ENCODE measurements at places on chromosomes 7 and 10.

GRCh38 chr7:86453454-86453853 is 190.3 kb upstream of the GRM3 start:
- DNase-seq: no peak

DNA sequence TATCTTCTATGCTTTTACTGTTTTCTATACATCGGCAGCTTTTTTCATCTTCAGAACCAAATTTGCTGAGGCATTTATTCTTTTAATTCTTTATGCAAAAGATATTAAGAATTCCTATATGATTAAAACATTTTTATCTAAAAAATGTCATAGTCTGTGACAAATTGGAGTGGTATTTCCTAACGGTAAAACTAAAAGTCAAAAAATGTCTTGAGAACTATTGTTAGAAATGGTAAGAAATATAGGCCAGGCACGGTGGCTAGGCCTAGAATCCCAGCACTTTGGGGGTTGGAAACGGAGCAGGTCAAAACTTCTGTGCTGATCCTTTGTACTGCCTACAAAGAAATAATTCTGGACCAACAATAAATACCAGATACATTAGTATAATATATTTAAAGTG is 57.7 kb upstream of the PRR15 start:
- no peak for DNase-seq

- DNase-seq: peak; percentile 52
Observed at GRCh38 chr10:88385601-88386203, 197.4 kb downstream of the RNLS start.

- DNase-seq: no peak
Observed at GRCh38 chr7:140447841-140448240, 31.5 kb downstream of the MKRN1 start.

- DNase-seq: no peak
Observed at GRCh38 chr7:50463035-50463434, 12.9 kb upstream of the FIGNL1 start.

DNA sequence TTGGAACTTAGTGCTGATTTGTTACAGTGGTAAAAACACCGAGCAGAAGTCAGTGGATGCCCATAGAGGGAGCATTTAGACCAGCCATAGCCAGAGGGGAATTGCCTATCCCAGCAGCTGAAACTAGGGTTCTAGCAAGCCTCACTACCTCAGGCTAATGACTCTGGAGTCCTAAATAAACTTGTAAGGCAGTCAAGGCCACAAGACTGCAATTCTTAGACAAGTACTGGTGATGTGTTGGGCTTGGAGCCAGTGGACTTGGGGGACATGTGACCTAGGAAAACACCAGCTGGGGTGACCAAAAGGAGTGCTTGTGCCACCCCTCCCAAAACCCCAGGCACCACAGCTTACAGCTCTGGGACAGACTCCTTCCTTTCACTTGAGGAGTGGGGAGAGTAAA is 209.0 kb downstream of the MAGI2 start:
- DNase-seq: no peak

GRCh38 chr10:5159126-5159525 is 25.8 kb downstream of the AKR1C8 start:
- no peak for DNase-seq

GRCh38 chr10:23702977-23703414 is 264.1 kb downstream of the OTUD1 start:
- DNase-seq: peak; percentile 47

GRCh38 chr7:2930310-2931033 is 86.4 kb upstream of the GNA12 start:
- DNase-seq: no peak

- no peak for DNase-seq
Observed at GRCh38 chr7:138151731-138152577, 75.7 kb downstream of the AKR1D1 start.

DNA sequence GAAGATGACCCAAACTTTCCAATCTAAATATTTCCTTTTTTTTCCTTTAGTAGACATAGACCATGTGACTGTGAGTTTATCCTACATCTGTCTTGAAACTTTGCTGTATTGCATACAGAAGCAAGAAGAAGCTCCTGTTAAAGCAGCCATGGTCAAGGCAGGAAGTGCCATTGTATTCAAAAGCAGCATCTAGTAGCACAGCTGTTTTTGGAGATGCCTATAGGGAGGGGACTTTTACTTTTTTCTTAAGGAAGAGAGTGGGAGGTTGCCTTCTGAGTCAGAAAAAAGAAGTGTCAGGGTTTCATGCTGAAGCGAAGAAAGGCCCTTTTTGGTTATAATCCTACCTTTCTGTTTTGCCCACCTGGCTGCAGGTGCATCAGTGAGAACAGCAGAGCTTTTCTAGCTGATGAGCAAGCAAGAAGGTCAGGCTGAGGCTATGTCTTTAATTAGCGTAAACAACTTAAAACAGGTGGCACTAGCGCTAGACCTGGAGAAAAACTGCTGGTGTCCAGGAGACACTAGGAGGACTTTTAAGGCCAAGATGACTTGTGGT is 234.1 kb upstream of the AGK start:
- DNase-seq: no peak

DNA sequence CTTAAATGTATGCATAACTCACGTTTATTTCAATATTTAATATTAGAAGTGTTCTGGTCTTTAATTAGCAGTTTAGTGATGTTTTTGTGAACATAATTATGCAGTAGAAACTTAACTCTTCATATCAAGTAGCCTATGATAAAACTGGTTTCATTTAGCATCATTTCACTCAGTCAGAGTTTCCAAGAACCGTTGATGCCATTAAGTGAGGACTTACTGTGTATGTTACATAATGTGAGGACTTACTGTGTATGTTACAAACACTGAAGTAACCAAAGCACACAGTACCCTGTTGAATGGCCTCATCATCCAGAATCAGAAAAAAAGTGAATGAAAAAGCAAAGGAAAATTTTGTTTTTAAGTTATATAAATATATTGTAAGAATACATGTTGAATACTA is 32.9 kb upstream of the PBLD start:
- DNase-seq: no peak

DNA sequence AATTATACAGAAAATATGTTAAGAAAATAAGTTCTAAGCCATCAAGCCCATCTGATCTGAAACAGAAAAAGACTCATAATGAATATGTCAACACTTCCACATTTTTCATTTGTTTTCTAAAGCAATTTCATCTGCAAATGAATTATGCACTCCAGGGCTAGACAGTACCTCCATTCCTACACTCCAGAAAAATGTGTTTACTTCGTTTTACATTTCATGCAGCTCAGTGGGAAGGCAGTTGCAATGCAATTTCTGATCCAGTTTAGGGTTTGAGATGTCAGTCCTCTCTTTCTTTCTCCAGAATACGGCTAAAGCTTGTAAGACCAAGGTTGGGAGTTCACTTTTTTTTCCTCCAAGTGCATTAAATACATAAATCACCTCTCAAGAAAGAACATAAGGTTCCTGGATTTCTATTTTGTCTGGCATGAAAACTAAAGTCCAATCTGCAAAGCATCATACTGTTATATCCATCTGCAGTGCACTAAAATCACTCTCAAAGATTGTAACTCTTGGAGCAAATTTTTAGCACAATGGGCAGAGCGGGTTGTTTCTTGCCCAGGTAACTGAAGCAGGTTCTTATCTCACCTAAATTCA is 348.8 kb upstream of the C7orf33 start:
- DNase-seq: no peak

GRCh38 chr7:95976369-95977060 is 204.2 kb downstream of the DYNC1I1 start:
- no peak for DNase-seq

GRCh38 chr7:52992479-52993162 is 42.8 kb upstream of the POM121L12 start:
- no peak for DNase-seq

GRCh38 chr10:92014620-92015019 is 91.0 kb downstream of the BTAF1 start:
- DNase-seq: no peak
